SK-MEL-5 (cell line): ENCODE measurements at places on chromosomes 6 and 20.
A peak's percentile ranks its signal among the peaks of the same experiment; 100 is the strongest.

GRCh38 chr20:37345339-37346235, at the start of gene SRC:
SRC (plus strand) TSS chr20:37346140; CDS start chr20:37384154, 38,014 bp downstream.
- peak; percentile 48 for DNase-seq

GRCh38 chr20:4684837-4685413, 36.8 kb upstream of the PRND start:
- no peak for DNase-seq

- DNase-seq = no peak
Observed at GRCh38 chr6:167533851-167534250, 209.0 kb downstream of the TTLL2 start.

DNA sequence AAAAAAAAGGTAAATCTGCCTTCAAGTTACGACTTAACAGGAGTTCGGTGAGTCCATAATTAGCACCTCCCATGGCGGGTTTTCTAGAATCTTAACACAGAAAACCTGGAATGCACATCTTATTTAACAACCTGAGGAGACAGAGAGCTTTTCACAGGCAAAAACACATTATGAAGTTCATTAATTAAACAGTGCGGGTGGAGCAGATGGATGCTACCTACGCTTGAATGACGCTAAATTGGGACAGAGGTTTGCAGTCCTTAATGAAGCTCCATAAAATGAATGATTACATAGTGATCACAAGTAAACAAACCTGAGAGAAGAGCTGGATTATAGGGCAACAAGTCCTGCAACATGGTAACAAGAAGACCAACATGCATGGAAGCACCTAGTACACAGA, 81.0 kb downstream of the INSM1 start:
- DNase-seq = no peak

GRCh38 chr6:154447954-154448353, 62.5 kb downstream of the CNKSR3 start:
- peak; percentile 19 for DNase-seq

DNA sequence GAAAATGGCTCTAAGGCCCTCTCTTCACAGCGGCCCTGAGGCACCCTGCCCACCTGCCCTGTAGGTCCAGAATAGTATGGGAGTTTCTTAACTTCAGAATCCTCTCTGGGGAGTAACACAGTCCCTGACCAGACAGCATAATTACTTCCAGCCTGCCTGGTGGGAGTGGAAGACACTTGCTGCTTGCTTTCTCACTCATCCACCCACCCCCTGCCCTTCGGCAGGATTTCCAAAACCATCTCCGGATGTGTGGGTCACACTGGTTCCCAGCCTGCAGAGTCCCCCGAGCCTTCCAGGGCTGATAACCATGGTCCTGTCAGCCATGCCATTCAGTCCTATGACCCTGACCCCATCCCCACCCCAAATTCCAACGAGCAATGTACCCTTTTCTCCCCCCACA, 5.4 kb downstream of the SLC29A1 start:
- no peak for DNase-seq

DNA sequence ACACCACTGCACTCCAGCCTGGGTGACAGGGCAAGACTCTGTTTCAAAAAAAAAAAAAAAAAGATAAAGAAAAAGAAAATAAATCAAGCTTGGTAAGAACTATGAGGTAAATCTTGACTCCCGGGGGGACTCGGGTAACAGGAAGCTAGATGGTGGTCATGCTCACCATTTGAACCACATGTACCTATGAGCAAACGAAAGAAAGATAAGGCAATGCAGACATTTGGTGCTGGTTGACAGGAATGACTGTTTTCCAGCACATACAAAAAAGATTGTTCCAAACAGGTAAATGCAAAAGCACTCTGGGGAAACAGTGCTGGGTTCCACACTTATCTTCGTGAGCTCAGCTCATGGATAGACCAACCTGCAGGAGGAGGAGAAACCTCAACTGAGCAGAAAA, 22.8 kb upstream of the PTPN1 start:
- no peak for DNase-seq

DNA sequence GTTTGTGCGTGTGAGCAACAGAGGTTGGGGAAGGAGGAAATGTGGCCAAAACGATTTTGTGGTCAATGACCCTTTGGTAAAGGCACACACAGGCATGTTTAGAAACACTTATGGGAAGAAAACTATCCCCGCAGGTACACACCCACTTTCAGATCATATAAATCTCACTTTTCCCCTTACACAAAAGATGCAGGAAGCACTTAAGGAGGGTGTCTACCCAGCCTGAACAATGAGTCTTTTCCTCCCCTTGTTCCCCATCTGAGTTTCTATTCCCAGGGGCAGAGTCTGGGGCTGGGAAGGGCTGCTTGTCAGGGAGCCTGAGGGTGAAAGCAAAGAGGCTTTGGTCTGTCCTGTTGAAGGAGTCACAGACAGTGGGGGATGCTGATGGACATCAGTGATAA, 193.2 kb upstream of the SALL4 start:
- DNase-seq = peak; percentile 38

DNA sequence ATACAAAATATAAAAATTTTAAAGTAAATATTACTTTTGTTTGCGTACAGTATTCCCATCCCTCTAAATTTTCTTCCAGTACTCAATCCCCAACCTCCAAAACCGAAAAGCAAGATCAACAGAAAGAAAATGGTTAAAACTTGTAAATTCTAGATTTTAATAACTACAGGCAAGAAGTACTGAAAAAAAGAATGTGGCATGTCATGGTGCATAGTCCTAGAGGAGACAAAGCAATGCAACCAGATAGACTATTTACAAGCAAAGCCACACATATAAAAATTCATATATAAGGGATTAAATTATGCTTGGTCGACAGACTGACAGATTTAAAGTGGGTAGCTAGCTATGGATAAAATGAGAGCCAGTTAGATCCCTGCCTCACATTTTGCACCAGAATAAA, 56.5 kb upstream of the HFE start:
- no peak for DNase-seq

DNA sequence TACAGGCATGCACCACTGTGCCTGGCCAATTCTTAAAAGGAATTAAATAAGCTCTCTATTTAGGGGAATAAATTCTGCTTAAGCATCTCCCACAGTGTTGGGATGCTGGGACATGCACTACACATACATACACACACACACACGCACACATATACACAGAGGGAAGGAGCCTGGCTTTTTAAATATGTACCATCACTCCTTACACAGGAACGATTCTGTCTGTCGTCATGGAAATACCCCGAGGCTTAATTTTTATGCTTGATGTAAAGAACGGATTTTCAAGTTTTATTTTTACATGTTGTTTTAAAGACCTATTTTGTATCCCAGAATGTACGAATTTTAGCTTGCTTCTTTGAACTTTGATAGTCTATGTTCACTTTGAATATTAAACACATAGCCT, 95.3 kb downstream of the CD109 start:
- DNase-seq = no peak

DNA sequence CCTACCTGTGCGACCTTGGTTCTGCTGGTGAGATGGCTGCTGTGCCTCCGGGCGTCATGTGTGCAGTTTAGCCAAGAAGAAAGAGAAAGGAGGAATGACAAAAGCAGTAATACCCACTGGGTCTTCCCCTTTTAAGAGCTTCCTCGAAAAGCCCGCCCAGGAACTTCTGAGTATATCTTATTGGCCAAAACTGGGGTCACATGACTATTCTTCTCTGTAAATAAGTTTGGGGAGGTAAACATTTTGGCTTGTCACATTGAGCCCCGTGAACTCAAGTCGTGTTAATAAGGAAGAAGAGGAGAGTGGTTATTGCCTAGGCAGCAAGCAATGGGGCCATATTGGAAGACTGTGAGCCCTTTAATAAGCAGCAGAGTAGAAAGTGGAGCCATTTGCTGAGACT, 130.4 kb upstream of the ECI2 start:
- DNase-seq = no peak

DNA sequence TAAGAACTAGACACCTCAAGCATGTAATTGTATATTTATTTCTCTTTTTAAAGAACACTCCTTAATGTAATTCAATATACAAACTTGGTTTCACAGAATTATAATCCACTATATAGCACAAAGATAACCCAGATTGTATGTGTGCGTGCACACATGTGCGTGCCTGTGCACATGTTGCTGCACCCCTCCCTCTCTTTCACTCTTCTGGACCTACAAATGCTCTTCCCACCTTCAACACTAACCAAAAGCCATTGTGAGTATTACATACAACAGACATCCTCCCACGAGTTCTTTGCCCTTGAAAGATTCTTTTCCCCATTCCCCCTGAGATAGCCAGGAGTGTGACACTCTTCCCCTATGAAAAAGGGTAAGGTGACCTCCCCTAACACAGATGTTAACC, 193.5 kb downstream of the HIVEP2 start:
- DNase-seq = no peak

GRCh38 chr6:37006793-37007339, 1.4 kb downstream of the FGD2 start:
- DNase-seq = no peak

- DNase-seq = no peak
Observed at GRCh38 chr6:73200735-73201134, 24.6 kb downstream of the KHDC1L start.

DNA sequence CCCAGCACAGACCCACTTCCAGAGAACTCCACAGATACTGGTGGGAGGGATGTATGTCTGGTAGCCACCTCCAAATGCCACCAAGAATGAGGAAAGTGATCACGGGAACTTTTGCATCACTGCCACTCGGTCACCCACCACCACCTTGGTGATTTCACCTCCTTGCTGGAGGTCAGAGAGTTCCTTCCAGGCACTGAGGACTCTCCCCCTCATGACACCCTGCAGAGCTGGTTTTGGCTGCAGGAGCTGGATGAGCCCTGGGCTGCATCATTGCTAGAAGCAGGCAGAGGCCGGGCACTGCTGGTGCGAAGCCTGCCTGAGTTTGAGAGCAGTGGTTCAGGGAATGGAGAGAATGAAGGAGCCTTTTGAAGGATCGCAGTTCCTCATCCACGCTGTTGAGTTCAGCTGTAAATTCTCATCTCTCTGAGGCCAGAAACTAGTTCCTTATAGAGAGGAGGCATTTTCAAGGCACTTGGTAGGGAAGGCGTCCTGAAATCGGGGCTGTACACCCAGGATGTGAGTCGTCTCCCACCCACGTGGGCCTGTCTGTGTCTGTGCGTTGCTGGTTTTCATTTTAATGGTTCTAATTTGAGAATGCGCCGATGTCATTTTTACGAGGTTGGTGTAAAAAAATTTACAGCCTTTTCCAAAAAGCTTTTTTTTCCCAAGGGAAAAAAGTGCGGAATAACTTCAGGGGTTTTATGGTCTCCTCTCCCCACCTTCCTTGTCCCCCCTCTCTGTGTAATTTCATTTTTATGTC, 25.0 kb downstream of the FOXP4 start:
- no peak for DNase-seq

DNA sequence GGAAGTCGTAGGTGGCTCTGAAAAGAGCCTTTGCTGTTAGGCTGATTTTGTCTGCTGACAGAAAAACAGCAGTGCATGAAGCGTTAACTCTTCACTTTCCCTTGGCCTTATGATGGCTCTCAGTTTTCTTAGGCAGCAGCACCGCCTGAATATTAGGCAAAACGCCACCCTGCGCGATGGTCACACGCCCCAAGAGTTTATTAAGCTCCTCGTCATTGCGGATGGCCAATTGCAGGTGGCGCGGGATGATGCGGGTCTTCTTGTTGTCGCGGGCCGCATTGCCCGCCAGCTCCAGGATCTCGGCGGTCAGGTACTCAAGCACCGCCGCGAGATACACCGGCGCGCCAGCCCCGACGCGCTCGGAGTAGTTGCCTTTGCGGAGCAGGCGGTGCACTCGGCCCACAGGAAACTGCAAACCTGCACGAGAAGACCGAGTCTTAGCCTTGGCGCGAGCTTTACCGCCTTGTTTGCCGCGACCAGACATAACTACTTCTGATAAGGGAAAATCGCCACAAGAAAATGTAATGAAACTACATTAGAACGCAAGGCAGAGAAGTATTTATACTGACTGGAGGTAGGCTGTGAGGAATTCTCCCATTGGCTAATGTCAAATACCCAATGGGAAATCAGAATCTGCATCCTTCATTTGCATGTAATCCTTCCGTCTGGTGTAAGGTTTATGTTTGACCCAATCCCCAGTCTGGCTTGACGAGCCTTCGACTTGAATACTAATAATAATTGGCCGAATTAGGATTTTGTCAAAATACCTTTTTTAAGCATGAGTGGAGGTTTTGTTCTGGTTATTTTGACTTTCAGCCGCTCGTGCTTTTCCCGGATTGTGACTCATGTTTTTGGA, 53.9 kb upstream of the HFE start:
- DNase-seq = peak; percentile 99

GRCh38 chr20:46365487-46366220, 40.8 kb downstream of the ELMO2 start:
- DNase-seq = no peak

DNA sequence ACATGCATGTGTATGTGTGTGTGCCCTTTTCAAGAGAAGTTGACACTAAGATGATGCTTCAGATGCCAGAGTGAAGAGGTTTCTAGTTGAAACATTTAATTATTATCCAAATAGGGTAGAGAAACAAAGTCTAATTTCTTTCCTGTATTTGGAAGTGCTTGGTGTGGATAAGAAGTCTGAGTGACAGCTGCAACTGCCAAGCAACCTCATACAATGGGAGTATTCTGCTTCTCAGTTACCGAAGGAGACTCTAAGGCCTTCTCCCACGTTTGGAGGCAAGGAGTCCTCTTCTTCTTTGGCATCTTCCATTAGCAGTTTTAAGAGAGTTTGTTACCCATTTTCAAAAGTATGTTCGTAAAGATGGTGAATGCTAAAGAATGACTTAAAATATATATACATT, 82.4 kb downstream of the HDGFL1 start:
- no peak for DNase-seq

GRCh38 chr6:7424967-7425807, 35.6 kb downstream of the RIOK1 start:
- DNase-seq = peak; percentile 59

GRCh38 chr6:47420394-47421371, 56.9 kb upstream of the CD2AP start:
- DNase-seq = no peak
